ENCODE measurements at places on chromosomes 6 and 20.

- DNase-seq: no peak
Observed at GRCh38 chr6:148874698-148875293, 128.0 kb downstream of the UST start.

DNA sequence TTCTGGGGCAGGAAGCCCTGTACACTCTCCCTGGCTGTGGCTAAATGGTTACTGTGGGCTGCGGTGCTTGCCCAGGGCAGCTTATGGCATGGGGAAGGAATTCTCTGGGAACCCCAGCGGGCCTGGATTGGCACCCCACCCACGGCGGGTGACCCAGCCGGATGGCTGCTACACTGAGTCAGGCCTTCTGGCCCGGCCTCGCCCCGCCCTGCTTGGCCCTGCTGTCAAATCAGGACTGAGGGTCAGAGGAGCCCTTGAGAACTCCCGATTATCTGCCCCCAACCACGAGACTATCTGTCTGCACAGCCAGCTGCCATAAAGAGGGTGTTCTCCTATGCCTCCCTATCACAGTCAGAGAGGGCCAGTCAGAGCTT is 7.3 kb upstream of the ITPR3 start:
- DNase-seq: no peak

- DNase-seq: no peak
Observed at GRCh38 chr6:46217671-46218131, 46.9 kb upstream of the ENPP5 start.

DNA sequence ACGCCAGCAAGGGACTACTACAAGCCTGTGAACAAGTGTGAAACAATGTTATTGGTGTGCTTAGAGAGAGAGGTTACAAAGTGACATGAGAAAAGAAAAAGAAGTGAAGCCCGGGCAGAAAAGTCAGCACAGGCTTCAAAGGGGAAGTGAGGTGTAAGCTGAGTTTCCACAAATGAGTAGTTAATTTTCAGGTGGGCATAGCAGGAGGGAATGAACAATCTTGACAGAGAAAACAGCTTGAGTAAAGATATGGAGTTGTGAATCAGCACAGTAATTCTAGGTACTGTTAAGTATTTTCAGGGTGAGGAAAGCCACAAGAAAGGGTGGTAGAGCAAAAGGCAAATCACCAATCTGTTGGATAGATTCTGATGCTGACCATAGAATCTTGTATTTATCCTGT is 4.3 kb downstream of the KCNQ5 start:
- no peak for DNase-seq

DNA sequence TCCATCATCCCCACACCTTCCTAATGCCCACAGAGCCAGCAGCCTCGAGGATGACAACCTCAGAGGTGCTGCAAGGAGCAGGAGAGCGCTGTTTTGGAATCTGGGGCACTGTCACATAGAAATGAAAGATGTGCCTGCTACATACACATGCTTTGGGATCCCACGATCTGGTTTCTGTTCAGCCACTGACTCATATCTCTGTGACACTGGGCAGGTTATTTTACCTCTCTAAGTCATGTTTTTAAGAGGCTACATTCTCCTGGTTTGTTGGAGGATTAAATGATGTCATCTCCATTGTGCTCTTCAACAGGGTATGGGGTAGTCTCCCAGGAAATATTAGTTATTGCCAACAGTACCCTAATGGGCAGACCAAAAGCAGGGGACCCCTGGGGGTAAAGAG is 32.6 kb upstream of the TAB2 start:
- no peak for DNase-seq

- DNase-seq: no peak
Observed at GRCh38 chr6:100670056-100670455, 205.3 kb upstream of the SIM1 start.

DNA sequence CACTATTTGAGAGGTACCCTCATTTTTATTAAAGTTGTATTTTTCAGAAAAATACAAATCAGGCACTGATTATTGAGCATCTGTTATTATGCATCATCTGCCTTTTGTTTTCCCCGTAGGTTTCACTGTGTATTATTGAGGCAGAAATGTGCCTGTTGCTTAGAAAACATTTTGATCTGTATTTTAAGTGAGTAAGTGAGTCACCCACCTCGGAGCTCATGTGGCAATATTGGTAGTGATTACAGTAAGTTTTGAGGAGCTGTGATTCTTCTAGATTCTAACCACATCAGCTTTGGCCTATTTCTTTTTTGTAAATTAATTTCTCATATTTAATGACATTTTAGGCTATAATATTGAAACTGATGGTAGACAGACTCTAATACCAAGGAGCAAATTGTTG is 59.6 kb upstream of the LAMP5 start:
- no peak for DNase-seq

GRCh38 chr6:99612551-99613408 is 6.1 kb downstream of the PRDM13 start:
- DNase-seq: no peak

DNA sequence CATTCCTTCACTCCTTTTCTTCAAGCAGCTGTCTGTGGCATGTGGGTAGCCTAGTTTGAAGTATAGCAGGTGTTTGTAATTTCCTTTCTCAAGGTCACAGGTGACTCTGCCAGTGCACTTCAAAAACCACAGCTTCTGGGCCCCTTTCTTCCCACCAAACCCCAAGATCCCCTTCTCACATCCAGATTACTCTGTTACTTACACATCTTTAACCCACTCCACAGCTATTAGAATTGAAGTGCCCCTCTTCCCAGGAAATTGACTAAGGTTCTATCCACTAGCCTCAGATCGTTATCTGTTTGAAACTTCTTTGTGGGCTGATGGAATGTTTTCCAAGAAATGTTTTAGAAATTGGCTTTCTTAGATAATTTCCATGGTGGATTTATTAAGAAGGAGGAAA is 150.8 kb downstream of the AHI1 start:
- no peak for DNase-seq

DNA sequence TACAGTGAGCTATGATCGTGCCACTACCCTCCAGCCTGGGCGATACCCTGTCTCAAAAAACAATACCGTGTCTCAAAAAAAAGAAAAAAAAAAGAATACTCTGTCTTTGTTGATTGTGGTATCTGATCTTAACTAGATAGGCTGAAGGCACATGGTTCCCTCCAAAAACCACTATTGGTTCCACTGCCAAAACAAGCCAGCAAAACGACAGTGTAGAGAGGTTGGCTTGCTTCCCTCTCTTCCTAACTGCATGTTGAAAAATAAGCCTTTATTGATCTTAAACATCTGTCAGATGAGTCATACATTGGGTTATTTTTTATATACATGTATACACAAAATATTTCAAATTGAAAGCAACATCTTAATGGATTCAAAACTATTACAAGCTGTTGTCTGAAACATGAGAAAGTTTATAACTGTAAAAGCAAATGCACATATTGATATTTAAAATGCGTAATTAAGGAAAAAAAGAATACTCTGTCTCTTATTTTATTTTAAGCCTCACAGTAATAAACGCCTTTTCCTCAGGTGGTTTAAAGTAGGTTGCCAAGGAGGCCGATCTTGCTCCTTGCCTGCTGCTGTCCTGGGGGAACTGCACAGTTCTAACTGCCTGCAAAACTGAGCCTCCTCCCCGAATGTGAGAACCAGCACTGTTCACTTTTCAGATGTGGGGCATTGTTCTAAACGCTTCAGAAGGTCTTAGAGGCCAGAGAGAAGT is 7.0 kb upstream of the NINL start:
- no peak for DNase-seq

DNA sequence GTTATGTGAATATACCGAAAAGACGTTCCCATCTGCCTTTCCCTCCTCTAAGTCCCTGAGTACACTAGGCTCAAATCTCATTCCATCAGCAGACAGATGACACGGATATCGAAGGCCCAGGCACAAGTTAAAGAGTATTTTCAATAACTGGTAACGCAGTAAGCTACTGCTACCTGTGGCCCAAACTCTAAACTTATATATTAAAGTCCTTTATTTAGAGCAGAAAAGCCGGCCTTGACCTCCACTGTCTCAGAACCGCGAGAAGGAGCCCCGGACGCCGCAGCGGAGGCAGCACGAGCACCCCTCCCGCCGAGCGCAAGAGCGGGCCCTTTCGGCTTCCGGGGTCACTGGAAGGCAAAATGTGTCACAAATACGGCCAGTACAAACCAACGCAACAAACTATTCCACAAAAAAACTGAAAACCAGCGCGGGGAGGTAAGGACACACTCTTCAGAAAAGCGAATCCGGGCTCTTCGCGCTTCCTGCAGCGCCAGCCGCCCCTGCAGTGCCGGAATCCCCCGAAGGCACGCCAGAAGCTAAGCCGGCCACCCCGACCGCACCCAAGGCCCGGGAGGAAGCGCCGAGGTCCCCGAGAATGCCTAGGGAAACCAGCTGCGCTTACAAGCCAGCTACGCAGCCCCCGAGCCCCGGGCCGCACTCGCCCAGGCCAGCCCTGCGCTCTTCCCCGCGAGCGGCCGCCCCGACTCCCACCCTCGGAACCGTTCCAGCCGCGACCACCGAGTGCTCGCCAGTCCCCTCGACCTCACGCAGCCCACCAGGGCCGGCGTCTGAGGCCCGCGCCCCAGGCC is 681 bp downstream of the DIDO1 start:
- no peak for DNase-seq
